Cerebellar nuclear complex (tissue), 1 donor: ENCODE measurements at places on chromosomes 4 and X.

- DNase-seq, result no peak
These were observed 16.1 kb upstream of the SAT1 start for GRCh38 chrX:23766650-23767551.

GRCh38 chrX:153593811-153594500 is 5.0 kb downstream of the CCNQ start:
- no peak for DNase-seq

DNA sequence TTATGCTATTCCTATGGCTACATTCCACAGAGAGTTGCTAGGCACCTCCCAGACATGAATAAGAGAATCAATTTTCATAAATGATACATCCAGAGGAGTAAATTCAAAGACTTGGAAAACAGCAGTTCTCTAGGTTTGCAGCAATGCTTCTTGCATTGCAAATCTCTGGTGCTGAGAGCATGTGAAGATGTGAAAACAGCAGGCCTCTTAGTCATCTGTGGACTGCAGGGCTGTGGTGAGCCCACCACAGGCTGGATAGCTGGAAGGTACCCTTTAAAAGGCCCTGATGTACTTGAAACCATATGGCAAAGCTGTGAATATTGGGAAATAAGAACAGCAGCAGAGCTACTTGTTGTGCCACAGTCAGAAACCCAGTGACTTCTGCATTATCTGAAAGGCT is 2135.9 kb downstream of the ARAP2 start:
- DNase-seq, result no peak

DNA sequence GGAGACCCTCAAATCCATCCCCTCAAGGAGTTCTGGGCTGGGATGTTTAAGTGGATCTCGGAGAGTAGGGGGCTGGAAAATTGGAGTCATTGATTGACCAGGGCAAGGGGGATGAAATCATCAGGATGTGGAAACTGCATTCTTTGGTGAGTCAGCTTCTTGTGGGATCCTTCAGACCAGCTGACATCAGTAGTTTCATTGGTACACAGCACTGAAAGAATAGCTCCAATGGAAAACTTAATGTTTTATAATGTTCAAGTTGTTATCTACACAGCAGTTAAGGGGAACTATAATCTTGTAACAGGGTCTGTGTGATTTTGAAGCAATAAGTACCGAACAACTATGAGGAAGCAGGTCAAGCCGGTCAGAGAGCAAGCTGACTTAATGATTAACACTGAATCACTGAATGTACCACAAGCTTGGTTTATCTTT is 506.1 kb downstream of the RPA4 start:
- no peak for DNase-seq

- DNase-seq, result no peak
These were observed 1176.7 kb downstream of the NLGN4X start for GRCh38 chrX:5051831-5052491.

GRCh38 chrX:18042776-18043175 is 177.9 kb downstream of the BEND2 start:
- no peak for DNase-seq

- DNase-seq, result no peak
These were observed 317.1 kb downstream of the DCTD start for GRCh38 chr4:182600093-182600492.

GRCh38 chrX:119757646-119757978 is 776 bp upstream of the SOWAHD start:
- DNase-seq, result no peak

DNA sequence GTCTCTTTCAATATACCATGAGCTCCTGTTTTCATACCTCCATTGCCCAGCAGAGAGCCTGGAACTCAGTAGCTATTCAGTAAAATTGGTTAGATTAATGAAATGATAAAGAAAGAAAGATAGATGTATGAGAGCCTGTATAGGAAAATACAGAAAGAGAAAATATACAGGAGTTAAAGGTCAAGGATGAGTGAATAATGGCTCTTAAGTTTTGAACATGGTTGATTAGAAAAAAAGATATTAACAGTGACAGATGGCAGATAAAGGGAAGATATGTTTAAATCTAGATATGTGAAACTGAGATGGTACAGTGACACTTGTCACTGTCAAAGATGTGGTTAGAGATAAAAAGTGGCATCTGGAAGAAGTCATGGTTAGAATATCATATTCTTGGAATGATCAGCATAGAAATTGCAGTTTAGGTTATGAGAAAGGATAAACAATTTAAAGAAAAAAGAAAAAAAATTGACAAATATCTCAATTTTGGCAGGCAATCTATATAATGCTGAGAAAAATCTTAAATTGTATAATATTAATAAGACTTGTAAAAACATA is 179.2 kb downstream of the TBCK start:
- no peak for DNase-seq

DNA sequence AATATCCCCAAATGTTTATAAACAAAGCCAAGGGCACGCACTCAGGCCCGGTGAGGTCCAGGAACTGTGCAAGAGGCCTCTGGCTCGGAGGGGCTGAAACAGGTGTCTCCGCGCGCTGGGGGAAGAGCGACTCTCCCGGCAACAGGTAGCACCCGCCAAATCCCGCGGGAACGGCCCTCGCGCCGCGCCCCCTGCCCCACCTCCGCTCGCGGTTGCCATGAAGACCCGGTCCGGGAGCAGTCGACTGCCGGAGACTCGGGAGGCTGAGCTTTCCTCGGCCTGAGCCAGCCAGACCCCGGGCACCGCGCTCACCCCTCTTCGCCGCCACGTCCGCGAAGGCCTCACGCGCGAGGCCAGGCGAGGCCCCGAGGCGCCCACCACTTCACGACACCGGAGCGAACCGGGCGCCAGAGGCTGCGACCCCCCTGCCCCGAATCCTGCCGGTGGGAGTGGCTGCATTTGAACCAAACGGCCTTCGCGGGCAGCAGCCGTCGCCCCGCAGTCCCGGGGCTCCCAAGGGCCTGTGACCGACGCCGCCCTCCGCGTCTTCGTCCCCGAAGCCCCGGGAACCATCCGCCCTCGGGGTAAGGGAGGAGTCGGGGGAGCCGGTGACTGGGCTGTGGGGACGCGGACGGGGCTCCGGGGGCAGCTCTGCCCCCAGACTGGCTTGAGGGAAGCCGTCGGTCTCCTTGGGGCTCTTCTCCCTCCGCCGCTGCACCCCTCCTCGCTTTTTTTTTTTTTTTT is at the start of gene NSUN7:
NSUN7 (plus strand) TSS at position 239 of the 744 bp plus-strand sequence. CDS start 739 bp downstream, outside the sequence.
- DNase-seq, result no peak

- DNase-seq, result no peak
These were observed 220.8 kb downstream of the SPANXN3 start for GRCh38 chrX:143296521-143296920.

GRCh38 chrX:121014826-121015225 is 29.3 kb upstream of the CT47A1 start:
- DNase-seq, result no peak

- DNase-seq, result peak; percentile 95
These were observed 496 bp downstream of the FBXO8 start for GRCh38 chr4:174282836-174283506.

GRCh38 chr4:73508651-73509050 is 27.1 kb downstream of the AFM start:
- DNase-seq, result no peak

DNA sequence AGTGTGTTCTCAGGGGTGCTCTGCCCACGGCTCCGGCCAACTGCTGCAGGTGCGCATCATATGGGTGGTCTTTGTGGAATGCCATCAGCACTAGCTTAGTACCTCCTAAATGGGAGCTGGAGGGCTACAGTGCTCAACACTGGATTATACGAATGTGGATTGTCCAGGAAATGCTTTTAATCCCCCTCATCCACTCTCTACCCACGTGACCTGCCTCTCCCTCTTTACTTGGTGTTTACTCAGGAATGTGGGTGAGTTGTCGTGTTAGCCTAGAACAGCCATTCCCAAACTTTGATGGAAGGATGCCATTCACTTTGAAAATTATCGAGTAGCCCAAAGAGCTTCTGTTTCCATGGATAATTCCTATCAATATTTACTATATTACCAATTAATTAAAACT is 150.8 kb downstream of the PTTG2 start:
- no peak for DNase-seq

GRCh38 chrX:15416133-15416993 is 32.1 kb upstream of the VEGFD start:
- no peak for DNase-seq

DNA sequence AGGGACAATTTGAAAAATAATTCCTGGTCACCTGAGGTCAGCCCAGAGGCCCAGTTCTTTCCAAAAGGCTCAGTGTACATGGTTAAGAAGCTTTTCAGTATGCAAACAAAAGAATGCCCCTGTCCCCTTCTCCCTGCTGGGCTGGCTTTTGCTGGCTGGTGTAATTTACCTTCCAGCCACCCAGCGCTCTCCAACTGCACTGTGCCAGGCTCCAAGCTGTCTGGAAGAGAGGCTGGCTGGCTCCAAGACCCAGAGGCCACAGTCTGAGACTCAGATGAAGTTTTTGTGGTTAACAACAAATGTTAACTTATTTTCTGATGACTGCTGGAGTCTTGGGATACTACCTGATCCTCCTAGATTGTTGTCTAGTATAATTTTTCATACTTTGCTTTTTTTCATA is 11.9 kb upstream of the KIT start:
- DNase-seq, result no peak

GRCh38 chr4:14167876-14168510 is 540.5 kb upstream of the BOD1L1 start:
- no peak for DNase-seq

GRCh38 chr4:115272185-115272584 is 158.8 kb upstream of the NDST4 start:
- DNase-seq, result no peak

- DNase-seq, result no peak
These were observed 232.5 kb downstream of the ANKRD50 start for GRCh38 chr4:124480061-124480460.

DNA sequence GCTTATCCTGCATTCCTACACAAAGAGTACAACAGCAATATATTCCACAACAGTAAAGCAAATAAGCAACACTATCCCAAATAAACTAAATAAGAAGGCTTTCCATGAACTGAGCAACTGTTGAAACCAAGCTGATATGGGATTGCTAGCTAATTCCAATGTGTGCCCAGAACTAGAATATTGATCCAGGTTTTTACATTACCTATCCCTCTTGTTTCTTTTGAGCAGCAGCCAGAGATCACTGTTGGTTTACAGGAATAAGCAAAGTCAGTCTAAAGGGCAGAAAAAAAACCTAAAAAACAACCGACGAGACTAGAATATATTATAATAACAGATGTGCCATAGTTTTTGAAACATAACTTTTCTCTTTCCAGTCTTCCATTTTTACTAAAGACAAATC is 22.4 kb upstream of the ADH4 start:
- DNase-seq, result no peak

GRCh38 chr4:2961811-2962441 is 1.3 kb downstream of the NOP14 start:
- no peak for DNase-seq

DNA sequence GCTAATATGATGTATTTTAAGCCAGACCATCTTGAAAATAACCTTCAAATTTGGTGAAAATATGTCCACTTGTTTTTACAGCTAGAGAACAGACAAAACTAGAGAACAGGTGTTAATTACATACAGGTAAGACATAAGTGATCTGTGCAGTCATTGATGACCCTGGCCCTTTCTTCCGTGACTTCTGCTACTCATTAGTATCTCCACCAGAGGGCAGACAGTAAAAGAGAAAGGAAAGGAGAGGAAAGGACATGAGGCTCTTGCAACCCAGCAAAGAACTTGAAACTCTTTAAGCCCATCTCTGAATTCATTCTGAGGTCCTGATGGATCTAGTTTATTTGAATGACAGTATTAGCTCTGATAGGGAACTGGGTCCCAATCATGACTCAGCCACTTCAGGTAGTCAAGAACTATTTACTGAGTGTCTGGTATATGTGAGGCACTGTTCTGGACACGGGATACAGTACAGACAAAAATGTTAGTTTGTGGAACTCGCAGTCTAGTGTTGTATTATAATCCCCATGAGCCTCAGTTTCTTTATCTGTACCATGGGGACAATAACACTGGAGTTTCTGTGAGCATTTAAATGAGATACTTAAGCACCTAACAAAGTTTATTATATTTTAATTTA is 121.0 kb upstream of the TEX13D start:
- no peak for DNase-seq

- no peak for DNase-seq
These were observed 417.0 kb downstream of the AFF2 start for GRCh38 chrX:148917441-148917840.

DNA sequence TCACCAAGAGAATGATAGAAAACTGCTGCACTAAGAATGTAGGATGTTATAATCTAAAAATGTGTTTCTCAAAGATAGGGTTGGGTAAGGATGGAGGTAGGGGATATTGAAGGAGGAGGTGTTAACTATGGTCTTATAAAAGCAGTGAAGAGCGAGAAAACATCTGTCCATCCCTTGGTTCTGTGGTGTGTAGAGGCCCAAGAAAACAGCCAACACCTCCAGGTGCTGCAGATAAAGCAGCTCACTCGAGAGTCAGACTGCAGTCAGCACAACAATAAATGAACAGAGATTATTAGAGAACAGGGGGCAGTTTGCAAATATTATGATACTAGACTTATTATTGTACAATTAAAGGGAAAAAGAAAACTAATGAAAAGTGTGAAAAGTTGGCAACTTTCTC is 141.5 kb downstream of the CAMK2D start:
- no peak for DNase-seq

DNA sequence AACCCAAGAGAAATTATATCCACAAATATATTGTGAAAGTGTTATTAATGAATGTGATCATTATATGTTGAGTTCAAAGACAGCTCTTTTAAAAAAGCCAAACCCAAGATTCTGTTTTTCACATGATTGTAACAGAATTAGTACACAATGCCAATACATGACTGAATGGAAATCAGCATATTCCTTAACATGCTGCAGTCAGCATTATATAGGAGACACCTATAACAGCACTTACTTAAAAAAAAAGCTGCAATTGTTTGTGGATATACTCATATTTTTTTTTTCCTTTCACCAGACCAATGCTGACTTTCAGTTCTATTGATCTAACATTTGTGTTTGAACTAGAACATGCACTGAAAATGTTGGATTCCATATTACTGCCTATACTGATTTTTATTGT is 165.2 kb downstream of the CCSER1 start:
- no peak for DNase-seq

GRCh38 chr4:14059006-14059405 is 431.5 kb upstream of the BOD1L1 start:
- DNase-seq, result no peak

GRCh38 chr4:41853973-41854372 is 81.3 kb upstream of the TMEM33 start:
- no peak for DNase-seq

GRCh38 chr4:176439611-176440010 is 119.8 kb downstream of the SPCS3 start:
- DNase-seq, result no peak
